Fibroblast of skin of back (primary cell): ENCODE measurements at places on chromosomes 6 and 20.

- DNase-seq = peak; percentile 92
Observed at GRCh38 chr6:7535498-7535897, 6.0 kb upstream of the DSP start.

DNA sequence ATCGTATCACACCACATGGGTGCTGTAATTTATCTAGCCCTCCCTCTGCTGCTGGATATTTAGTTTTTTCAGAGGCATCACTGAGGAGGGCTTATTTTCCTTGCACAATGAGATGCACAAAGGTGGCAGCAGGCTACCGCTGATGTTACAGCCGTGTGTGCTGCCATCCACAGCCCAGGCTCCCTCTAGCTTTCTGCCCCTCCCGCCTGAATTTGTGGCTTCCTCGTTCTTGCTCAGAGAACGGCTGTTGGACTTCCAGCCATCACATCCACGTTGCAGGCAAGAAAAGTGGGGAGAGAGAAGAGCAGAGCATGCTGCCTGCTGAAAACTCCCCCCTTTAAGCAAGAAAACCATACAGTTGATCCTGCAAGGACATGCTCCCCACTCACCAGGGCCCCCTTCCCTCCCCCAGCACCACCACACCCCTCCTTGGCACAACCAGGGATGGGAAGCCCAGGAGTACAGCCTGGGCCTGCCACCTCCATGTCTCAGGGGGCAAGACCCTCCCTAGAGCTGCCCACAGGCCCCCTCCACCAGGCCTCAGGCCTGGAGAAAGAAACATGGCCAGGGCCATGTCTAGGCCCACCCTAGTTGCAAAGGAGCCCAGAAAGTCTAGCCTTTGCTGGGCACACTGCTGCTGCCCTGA, 102.6 kb downstream of the MRPL14 start:
- peak; percentile 59 for DNase-seq

- DNase-seq = no peak
Observed at GRCh38 chr6:81666481-81666880, 86.0 kb downstream of the TENT5A start.

DNA sequence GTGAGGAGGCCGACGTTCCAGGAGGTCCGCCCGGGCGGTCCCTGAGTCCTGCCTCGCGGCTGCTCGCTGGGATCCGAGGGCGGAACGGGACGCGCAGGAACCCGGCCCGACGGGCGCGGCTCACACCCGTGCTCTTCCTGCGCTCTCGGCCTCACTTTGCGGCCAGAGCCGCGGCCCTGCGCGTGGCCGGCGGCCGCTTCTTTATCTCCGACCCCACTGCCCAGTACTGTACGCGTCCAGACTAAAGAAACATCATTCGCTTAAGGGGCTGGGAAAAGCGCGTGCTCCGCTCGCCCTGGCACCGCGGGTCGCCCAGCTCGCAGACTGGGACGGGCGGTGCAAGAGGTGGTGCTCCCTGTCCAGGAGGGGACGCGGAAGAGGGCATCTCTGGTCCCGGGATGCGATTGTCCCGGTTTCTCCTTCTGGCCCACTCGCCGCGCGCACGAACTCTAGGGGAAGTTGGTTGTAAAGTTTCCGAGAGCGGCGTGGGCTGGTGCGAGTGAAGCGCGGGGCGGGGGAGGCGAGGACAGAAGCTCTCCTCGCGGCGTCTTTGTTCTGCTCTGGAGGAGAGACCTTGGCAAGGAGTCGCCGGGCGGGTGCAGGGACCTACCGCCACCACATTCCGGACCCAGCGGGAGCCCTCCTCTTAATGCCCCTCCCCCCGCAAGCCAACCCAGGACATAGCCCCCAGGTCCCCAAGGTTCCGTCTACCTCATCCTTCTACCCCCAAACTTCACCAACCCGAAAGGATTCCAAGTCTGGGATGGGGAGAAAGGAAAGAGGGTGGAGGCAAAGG, 71.0 kb downstream of the SOX4 start:
- DNase-seq = peak; percentile 12

DNA sequence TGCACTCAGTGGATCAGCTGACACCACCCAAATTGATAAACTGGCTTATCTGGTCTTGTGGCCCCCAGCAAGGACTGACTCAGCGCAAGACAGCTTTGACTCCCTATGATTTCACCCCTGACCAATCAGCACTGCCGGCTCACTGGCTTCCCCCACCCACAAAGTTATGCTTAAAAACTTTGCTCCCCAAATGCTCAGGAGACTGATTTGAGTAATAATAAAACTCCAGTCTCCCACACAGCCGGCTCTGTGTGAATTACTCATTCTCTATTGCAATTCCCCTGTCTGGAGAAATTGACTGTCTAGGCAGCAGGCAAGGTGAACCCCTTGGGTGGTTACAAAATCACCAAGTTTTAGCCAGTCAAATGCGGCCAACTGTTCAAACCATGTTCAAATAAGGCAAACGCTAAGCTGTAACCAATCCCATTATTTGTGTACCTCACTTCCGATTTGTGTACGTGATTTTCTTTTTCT, 32.5 kb downstream of the SLC22A2 start:
- no peak for DNase-seq

- DNase-seq = no peak
Observed at GRCh38 chr20:2557873-2558580, 21.7 kb downstream of the TMC2 start.

- no peak for DNase-seq
Observed at GRCh38 chr20:6919792-6920468, 152.4 kb downstream of the BMP2 start.

DNA sequence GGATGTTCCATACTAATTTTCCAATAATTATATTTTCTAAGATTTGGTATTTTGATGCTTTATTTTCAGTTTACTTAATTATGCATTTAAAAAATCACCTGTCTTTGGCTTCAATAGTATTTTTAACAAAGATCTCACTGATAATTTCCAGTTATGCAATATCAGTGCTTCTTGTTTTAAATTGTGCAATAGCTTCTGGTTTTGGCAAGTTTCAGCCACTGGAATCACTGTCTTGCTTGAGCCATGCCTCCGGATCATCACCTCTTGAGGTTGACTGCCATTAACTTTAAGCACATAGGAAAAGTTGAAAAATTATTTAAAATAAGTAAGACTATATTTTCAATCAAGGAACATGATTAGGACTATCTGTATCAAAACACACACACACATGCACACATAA, 1242.1 kb downstream of the HACE1 start:
- DNase-seq = no peak

DNA sequence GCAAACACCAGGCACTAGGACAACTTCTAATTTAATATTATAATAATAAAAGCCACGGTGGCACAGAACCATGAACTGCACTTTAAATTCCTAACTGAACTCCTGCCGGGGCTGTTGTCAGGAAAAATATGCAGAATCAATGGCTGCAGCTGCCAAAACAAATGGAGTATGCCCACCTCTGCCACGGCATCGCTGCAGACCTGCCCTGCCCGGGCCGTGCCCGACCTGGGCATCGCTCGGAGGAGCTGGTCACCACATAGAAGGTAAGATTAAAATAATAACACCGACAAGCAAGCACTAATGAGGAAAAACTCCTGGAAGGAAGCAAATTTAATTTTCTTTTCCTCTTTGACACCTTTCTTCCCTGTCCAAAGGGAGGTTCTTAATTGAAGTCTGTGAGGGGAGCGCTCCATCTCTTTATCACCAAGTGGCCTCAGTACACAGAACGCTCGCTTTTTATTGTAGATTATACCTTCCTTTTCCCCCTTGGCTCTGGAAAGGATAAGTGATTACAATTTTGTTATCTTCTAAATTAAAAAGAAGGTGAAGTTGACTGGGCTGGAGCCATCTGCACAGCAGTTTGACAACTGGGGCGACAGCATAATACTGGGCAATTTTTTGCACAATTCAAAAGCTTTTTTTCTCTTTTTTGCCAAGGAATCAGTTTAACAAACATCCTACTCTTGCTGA, 351.3 kb downstream of the ZFAND3 start:
- no peak for DNase-seq

DNA sequence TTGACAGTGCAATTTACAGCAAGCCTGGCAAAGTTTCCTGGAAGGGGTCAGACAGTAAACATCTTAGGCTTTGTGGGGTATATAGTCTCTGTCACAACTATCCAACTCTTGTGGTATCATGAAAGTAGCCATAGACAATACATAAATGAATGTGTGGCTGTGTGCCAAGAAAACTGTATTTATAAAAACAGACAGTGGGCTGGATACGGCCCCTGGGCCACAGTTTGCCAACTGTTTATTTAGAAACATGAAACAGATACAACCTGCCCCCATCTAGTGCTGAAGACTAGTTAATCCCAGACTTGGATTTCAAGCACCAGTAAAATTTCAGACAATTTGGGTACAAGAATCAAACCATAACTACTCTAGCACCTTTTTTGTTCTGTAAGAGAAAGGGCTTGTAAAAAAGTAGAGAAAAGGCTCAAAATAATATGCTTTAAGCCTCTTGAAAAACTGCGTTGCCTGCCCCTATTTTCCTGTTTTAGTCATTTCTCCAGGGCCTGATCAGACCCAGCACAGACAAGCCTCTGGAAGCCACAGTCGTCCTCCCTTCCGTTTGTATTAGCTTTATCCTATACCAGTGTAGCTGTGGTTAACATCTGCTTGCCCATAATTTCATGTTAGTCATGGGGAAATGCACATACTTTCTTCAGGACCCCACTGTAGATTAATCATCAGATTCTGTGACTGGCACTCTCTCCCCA, 30.8 kb downstream of the JAG1 start:
- DNase-seq = peak; percentile 79

DNA sequence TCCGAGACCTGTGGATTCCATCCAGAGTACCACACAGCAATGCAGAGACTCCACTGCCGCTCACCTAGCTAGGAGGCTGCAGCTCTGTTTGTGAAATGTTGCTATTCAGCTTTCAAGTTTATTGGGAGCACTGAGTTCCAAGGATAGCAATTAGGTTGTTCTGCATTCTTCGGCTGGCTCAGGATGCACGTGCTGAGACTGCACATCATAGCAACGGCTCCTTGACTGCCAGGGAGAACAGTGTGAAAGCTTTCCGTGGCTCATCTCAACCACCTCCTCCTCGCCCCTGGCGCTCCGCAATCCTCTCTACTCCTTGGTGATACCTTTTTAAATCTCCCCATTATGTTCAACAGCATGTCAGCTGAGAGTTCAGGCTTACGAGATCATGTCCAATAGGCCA, 116.6 kb downstream of the TSHZ2 start:
- DNase-seq = no peak

DNA sequence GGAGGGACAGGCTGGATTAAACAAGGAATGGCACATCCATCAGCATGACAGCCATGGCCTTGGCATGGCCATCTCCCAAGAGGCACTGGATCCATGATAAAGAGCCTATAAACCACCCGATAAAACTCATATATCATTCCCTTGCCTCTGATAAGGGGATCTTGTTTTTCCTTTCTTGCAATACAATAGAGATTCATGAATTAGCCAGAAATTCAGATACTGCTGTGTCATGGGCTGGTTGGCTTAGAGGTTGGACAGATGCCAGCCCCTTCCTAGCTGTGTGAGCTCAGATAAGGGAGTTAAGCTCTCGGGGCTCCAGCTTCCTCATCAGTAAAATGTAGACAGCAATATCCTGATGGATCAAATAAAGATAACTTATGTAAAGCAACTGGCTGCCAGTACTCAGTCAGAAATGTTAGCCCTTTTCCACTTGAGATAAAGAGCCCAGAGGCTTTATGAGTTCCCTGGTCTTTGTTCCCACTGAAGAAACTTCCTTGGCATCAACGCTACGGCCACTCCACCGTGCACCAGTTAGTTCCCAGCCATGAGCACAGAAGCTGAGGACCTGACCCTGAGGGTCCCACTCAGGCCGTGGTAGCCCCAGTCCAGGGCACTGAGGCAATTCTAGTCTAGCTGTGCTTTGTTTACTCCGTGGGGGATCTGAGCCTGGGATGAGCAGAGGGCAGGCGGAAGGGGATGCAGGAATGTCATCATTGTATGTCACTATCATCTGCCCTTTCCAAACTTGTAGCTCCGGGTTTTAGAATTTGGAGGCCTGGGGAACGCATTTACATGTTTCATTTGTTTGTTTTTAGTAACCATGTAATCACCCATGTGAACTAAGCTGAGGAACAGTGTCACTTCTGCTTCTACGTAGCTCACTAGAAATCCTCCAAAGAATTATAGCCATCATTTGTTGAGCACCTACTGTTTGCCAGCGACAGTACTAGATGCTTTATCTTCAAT, 67.2 kb upstream of the TBC1D7 start:
- peak; percentile 76 for DNase-seq

DNA sequence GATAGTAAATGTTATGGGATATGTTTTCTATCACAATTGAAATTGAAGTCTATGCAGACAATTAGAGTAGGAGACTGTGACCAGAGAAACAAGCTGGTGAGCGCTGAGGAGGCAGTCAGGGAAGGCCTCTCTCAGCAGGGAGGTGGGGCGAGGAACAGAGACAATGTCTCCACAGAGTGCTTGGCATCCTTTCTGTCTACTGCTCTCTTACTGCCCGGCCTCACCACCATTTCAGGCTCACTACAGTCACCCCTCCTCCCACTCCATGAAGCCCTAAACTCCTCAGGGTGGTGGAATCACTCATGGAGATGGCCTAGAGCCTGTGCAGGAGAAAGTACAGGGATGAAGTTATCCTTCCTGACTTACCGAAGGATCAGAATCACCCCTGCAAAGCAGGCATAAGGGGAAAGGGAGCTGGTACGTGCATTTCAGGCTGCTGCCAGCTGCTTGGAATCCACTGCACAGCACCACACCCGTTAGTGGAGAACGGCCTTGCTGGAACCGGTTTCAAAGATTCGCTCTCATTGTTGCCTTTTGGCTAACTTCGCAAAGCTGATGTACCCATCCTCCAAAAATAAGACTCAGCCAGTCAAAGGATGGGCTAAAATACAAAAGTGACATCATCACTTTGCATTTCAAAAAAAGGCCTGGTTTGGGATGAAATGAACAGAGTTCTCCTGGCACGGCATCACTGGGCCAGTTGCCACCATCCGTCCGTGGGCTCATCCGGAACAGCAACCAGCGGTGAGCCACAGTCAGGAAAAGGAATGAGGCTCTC, 67.3 kb downstream of the SLC22A23 start:
- DNase-seq = peak; percentile 86

DNA sequence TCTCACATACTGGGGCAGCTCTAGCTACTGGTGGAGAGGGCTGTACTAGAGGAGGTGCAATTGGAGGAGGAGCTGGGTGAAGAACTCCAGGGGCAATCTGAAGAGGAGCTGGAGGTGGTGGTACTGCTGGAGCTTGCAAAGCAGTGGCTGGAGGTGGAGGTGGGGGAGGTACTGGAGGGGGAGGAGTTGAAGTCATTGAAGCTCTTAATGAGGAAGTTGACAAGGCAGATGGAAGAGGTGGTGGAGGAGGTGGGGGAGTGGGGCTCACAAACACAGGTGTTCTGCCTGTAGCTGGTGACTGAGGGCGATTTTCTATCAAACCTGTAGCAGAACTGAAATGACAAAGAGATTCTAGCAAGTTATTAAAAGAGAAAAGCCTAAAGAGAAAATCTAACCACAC, 77.6 kb downstream of the WASF1 start:
- no peak for DNase-seq

GRCh38 chr6:163872335-163872734, 457.8 kb downstream of the QKI start:
- peak; percentile 96 for DNase-seq

- no peak for DNase-seq
Observed at GRCh38 chr20:63572788-63573646, 1.0 kb downstream of the HELZ2 start.

DNA sequence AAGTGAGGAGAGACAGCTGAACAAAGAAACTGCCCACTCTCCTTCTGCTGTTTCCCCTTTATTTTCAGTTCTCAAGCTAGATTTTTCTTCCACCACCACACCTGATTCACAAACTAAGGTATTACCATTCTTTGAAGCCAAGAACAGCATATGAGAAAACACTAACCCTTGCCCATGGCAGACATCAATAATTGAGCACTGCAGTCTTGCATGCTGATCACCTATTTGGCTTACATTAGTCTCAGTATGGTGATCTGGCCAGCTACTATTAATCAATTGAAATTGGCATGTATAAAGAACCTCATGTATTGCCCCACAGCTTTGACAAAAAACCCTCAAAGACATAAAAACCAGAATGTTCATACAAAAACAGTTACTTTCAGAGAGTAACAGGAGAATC, 166.3 kb downstream of the SAMD5 start:
- DNase-seq = no peak
